ENCODE measurements at places on chromosomes 2 and 18.

GRCh38 chr2:179849719-179850118 lies 11.7 kb downstream of the ZNF385B start:
- no peak for DNase-seq

GRCh38 chr18:36089001-36089400 lies 21.6 kb upstream of the RPRD1A start:
- no peak for DNase-seq

DNA sequence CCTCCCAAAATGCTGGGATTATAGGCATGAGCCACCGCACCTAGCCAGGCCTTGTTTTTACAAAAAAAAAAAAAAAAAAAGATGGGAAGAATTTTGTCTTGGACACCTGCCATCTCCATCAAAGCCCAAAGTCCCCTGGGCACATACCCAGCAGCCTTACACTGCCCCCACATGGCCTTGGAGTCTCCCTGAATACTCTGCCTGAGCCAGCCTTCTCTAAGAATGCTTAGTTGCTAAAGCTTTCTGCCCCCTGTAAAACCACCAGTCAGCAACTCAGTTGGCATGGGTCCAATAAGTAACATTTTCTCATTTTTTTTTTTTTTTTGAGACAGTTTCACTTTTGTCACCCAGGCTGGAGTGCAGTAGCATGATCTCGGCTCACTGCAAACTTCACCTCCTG lies 40.6 kb downstream of the SPC25 start:
- peak; percentile 24 for DNase-seq

DNA sequence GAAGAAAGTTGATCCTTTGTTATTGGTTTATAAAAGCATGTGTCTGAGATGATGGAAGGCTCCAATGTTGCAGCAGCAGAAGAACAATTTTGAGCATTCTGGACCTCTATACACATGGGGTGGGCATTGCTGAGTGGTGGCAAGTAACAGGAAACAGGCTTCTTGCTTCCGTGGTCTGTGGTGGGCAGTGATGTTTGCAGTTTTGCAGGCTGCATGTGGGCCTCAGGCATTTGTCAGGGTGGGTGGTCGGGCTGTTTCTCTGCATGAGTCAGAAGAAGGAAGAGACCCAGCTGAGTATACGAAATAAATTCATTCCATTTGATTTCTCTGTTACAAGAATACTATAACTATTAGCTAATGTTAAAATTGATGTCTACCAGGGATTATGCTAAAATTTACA lies 239.5 kb upstream of the COL3A1 start:
- DNase-seq = peak; percentile 22

- no peak for DNase-seq
These were observed 49.9 kb downstream of the CXCR4 start for GRCh38 chr2:136067897-136068580.

GRCh38 chr2:169877398-169877797 lies 50.1 kb downstream of the UBR3 start:
- DNase-seq = no peak

DNA sequence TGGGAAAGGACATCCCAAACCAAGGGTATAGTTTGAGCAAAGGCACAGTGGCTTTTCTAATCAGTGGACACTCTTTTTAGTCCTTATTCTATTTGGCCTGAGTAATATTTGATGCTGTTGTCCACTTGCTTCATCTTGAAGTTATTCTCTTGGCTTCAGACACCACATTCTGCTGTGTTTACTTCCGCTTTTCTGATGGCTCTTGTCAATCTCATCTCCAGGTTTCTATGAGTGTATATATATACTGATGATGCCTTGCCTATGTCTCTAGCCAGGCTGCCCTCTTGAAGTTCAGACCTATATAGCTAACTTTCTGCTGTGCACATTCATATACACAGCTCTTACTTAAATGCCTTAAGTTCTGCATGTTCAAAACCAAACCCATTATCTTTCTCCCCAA lies 83.1 kb downstream of the EFEMP1 start:
- DNase-seq = no peak

- no peak for DNase-seq
These were observed 16.6 kb upstream of the STK17B start for GRCh38 chr2:196187898-196188458.

GRCh38 chr2:210195101-210195852 lies 24.1 kb upstream of the KANSL1L start:
- peak; percentile 14 for DNase-seq

DNA sequence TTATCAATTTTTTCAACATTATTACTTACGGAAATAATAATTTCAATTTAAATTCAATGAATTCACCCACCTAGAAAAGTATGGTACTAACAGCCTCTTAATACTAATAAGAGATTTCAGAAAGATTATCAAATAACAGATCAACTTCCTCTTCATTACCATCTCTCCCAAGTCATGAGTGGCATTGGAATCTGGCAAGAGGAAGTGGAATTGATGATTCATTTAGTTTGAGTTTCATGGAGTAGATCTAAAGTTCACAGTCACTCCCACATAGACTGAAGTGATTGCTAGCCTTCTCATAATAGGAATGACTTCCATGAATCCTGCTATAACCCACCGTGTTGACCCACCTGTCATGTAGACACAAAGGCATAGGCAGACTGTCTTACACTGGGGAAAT lies 77.7 kb upstream of the WDR75 start:
- DNase-seq = peak; percentile 55

DNA sequence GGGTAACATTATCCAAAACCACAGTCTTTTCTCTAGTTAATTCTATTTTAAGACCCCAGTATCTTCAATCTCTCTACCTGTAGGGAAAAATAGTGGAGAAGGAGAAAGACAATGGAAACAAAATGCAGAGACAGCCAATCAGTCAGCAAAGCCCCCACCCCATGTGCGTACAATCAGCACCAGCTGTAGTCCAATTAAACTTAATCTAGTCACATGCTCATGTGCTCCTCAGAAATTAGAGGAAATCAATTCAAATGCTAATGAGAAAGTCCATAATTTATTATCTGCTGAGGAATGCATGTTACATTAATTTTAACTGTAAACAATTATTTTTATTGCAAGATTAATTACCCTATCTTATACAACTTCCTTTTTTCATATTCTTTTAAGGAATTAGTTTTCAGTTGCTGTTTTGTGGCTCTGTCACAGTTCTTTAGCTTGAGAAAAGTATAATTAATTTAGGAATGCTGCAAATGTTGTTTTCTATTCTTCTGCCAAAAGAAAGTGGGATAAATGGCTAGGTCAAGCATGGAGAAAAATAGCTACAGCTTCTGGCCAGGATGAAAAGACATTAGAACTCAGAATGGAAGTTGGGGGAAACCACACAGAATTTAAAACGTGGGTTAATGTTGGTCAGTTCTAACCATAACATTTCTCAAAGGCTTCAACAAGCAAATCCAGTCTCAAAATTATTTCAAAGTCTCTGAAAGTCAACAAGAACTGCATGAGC lies 232.4 kb upstream of the HNRNPA3 start:
- no peak for DNase-seq

DNA sequence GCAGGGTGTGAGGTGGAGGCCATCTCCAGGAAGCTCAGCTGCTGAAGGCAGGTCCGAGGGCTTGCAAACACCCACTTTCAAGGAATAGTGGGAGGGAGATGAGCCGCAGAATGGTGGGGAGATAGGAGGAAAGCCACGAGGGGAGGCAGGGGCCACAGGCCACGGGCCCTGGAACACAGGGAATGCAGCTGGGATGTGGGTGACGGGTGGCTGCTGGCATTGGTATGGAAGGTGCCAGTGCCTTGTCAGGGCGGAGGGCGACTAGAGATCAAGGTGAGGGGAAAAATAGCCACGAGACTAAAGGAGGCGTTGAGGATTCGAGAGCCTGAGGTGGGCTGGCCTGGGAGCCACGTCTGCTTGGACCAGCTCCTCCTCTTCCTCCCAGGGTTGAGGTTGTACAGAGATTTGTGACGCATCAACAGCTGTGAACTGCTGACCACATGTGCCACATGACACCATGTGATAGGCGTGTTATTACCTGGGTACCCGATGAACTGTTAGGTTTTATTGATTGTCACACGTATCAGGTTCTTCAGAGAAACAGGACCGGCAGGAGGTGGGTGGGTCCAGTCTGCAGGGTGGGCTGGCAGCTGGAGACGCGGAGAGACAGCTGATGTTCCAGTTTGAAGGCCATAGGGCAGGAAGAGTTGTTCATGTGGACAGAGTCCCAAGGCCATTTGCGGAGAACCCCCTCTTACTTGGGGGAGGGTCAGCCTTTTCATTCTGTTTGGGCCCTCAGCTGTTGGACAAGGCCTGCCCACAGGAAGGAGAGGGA lies 9.9 kb downstream of the IMPA2 start:
- DNase-seq = no peak

GRCh38 chr18:36078751-36079529 lies 11.6 kb upstream of the RPRD1A start:
- DNase-seq = no peak

DNA sequence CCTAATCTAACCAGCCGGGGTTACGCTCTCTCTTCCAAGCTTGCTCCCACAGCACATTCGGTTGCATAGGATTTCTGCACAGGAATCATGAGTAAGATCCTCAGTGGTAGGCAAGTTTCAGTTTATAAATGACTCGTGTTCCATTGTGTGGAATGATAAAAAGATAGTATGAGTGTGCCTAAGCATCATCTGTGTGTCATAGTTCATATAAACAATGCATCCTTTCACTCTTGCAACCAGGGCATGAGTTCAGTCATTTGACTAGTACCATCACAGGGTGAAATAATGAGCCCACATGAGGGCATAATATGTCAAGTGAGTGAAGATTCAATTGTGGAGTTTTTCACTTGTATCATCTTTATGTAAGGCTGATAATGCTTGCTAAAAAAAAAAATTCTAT lies 417.1 kb upstream of the CDH2 start:
- DNase-seq = peak; percentile 17

DNA sequence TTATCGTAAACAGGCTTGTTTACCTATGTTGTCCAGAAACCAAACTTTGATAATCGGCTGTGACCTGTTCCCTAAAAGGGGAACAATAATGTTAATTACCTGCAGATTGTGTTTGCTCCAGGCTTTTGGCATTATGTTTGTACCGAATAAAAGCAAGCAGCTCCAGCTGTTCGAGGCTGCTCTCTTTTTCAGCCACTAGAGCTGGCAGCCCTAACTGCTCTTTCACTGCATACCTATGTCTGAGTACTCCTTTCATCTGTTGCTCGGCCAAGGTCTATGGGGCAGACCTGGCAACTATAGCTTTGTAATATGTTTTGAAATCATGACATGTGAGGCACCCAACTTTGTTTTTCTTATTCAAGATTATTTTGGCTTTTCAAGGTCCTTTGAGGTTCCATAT lies 77.8 kb upstream of the EHBP1 start:
- no peak for DNase-seq

GRCh38 chr18:22604390-22604985 lies 186.8 kb upstream of the CTAGE1 start:
- peak; percentile 16 for DNase-seq

- DNase-seq = no peak
These were observed 222.8 kb upstream of the CDH7 start for GRCh38 chr18:65527879-65528633.

GRCh38 chr2:109479804-109480203 lies 134.0 kb downstream of the SEPTIN10 start:
- DNase-seq = no peak

GRCh38 chr18:58859907-58860306 lies 4.8 kb upstream of the ZNF532 start:
- DNase-seq = no peak

DNA sequence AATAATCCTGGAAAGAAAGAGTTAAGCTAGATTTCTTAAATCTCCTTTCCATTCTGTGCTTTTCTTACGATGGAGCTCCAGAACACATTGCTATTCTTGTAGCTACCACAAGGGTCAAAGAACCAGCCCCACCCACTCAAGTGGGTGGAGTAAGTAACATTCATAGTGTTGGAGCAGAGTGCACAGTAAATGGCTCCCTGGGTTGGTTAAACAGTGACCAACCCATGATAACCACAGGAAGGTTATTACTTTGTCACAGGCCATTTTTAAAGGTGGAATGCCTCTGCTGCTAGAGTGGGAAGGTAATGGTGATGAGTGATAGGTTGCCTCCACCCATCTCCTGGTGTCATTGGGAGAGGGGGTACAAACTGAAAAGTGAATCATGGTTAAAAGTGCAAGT lies 13.9 kb downstream of the ARPC2 start:
- DNase-seq = no peak

GRCh38 chr2:100818606-100819369 lies 1.2 kb upstream of the NPAS2 start:
- peak; percentile 74 for DNase-seq

- DNase-seq = no peak
These were observed 108.3 kb downstream of the ARL4C start for GRCh38 chr2:234388591-234388990.

DNA sequence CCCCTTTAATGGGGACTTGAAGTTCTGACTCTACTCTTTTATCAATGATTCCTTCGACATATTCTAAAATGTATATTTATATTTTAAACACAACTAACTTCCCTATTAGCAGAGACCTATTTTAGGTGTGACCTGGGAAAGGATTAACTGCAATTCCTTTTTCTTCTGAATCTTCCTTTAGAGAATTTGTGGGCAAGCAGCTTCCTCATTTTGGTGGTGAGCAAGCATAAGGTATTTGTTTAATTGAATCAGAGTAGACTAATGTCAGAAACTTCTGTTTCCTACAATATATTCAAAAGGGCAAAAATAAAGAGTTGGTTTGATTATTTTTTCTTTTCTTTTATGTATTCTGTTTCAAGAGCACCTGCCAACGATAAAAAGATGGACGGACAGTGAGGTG lies 237.0 kb downstream of the IKZF2 start:
- no peak for DNase-seq

- DNase-seq = peak; percentile 47
These were observed 251.6 kb upstream of the NCKAP5 start for GRCh38 chr2:133819906-133820305.

DNA sequence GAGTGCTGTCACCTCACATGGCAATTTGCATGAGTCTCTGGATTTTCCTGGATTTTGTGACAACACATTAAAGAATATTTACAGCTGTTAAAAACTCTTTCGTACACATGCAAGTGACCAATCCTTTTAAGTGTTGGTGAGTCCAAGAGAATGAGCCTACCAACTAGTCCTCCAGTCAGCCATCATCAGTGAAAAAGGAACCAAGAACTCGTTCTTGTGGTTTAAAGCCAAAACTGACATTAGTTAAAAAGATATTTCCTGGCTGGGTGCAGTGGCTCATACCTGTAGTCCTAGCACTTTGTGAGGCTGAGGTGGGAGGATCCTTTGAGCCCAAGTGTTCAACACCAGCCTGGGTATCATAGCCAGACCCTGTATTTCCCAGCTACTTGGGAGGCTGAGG lies 215.4 kb upstream of the ITGA4 start:
- DNase-seq = no peak

GRCh38 chr2:25032901-25033300 lies 9.0 kb upstream of the EFR3B start:
- no peak for DNase-seq

DNA sequence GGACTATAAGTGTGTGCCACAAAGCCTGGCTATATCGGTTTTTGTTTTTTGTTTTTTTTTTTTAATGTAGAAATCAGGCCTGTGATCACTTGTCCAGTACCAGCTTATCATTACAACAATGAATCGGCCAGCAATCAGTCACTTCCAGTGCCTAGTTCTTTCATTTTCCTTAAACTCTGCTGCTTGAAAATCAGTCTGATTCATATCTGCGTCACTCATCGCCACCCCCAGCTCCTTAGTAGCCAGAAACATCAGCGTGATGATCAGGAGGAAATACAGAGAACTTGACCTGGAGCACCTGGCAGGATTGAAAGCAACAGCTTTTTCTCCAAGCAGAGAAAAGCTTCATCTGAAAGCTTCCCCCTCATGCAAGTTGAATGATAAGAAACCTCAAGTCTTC lies 75.4 kb downstream of the SPTBN1 start:
- DNase-seq = peak; percentile 74

GRCh38 chr2:60973705-60974104 lies 43.8 kb upstream of the PEX13 start:
- no peak for DNase-seq

- DNase-seq = no peak
These were observed 98.4 kb upstream of the OSR1 start for GRCh38 chr2:19456705-19457309.

Data from Daoy (cell line).